D341Med (cell line): ENCODE measurements at places on chromosomes 16 and 17.

- DNase-seq = no peak
Observed at GRCh38 chr17:34252095-34252443, 3.0 kb upstream of the CCL2 start.

- no peak for DNase-seq
Observed at GRCh38 chr16:12319428-12320035, 343.0 kb downstream of the SNX29 start.

DNA sequence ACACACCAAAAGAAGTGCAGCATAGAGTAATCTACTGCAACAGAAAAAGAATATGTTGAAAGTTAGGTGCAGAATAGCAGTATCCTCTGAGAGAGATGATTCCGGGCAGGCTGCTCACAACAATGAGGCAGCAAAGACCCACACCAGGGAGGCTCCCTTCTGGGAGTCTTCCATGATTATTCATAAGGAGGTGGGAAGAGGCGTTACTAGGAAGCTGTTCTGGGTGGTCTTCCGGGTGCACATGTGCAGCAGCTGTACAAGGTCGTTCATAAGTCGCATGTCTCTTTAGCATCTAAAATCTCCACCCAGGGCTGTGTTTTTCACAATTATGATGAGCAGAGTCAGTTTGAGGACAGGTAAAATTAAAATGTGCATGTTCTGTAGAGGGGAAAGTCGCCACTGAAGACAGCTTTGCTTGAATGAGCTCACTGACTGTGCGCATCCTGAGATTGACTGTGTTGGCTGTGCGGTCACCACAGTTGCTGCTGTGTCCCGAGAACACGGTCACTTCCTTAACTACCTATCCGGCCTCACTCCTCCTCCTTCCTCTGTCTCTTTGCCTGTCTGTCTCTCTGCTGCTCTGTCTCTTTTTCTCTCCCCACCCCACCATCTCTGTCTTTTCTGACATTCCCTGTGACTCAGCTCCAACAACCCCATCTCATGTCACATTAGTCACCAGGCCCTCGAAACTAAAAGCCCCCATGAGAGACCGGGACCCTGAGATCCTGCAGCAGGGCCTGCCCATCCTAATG is 125.5 kb upstream of the HSBP1 start:
- DNase-seq = no peak

DNA sequence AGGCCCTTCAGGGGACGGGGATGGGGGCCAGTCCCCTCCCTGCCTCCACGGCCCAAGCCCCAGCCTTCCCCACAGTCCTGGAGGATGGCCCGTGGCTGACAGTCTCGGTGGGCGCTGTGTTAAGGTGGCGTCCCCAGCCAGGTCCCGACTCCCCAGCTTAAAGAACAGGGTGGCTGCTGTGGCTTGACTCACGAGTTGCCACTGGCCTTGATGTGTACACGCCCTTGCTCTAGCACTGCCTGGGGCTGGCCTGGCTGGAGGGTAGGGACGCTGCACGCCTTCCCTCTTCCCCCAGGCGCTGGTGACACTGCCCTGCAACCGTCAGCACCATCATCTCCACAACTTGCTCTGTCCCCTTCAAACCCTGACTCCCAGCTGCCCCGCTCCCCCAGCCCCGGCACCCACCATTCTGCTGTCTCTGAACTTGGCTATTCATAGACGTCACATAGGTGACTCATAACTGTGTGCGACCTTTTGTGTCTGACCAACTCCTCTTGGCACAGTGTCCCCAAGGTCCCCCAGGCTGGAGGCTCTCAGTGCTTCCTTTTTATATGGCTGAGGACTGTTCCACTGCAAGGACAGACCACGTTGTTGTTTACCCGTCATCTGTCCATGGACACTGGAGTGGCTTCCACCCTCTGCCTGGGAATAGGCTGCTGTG is 6.3 kb downstream of the GNPTG start:
- no peak for DNase-seq

DNA sequence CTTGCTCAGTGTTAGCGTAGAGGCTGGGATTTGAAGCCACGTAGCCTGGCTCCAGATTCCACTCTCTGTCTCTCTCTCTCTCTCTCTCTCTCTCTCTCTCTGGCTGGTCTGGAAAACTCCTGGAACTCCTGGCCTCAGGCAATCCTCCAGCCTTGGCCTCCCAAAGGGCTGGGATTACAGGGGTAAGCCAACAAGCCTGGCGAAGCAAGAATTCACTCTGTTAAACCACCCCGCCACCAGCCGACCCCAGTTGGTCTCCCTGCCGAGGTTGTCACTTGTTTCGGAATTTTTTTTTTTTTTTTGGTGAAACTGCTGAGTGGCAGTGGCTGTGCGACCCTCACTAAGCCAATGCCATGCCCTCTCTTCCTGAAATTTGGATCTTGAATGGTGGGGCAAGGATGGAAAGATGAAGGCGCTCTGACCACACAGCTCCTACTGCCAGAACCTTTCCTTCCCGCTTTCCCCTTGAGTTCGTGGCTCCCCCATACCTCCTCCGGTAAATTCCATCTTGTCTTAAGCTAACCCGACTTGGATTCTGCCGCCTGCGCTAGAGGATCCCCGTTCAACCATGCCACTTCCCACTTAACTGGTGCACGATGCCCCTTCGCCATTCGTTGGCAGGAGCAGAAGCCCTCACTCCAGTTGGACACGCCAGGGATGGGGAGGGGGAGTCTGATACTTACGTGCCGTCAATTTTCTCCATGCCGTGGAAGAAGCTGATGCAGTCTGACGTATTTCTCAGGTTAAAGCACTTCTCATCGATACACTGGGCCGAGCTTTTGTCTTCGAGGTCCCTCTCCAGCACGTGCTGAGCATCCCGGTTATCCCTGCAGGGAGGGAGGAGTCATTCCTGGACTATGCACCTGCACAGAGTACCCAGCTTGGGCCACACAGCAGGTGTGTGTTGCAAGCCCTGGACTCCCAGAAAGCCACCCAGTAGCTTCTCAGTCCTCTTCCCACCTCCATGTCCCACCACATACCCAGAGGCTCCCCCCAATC is 13.1 kb downstream of the TEKT5 start:
- DNase-seq = no peak

GRCh38 chr17:4899341-4900230 is at the start of gene C17orf107:
TSS of gene C17orf107 (plus strand) at chr17:4899536. CDS start at chr17:4899763, 227 bp downstream.
- no peak for DNase-seq

- DNase-seq = no peak
Observed at GRCh38 chr17:17422641-17423040, 54.2 kb upstream of the MED9 start.

DNA sequence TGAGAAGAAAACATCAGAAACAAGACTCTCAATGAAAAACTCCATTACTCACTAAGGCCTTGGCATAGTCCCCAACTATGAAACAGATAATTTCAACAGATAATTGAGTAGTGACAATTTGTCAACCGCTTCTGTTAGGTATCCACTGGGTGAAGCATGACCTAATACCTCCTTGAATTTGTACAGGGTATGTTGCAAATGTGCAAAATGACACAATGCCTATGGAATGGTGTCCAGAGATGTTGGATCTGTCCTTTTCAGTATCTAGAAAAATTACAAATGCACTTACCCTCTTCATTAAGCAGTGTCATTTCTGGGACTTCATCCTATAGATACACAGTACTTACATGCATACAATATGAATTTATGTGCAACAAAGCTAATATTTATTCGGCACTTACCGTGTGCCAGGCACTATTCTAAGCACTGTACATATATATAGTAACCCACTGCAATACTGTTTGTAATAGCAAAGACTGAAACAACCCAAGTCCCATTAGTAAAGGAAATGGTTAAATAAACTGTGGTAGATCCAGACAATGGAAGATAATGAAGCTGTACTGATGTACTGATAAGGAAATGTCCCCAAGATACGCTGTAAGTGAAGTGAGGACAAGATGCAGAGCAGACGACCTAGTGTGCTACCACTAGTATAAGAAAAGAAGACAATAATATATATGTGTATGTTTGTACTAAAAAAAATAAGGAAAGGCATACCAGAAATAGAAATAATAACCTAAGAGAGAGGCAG is 21.4 kb upstream of the SLC6A4 start:
- no peak for DNase-seq

DNA sequence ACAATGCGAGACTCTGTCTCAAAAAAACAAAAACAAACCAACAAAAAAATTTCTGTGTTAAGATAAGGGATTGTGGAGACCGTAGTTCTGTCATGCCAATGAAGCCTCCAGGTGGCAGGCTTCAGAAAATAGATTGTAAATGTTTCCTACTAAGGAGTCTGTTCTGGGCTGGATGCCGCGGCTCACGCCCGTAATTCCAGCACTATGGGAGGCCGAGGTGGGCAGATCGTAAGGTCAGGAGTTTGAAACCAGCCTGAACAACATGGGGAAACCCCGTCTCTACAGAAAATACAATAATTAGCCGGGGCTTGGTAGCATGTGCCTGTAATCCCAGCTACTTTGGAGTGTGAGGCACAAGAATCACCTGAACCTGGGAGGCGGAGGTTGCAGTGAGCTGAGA is 4.4 kb upstream of the SNX29 start:
- DNase-seq = no peak

GRCh38 chr16:87569601-87570571 is 32.4 kb upstream of the JPH3 start:
- DNase-seq = no peak

- no peak for DNase-seq
Observed at GRCh38 chr16:81175325-81175891, 63.1 kb upstream of the BCO1 start.

DNA sequence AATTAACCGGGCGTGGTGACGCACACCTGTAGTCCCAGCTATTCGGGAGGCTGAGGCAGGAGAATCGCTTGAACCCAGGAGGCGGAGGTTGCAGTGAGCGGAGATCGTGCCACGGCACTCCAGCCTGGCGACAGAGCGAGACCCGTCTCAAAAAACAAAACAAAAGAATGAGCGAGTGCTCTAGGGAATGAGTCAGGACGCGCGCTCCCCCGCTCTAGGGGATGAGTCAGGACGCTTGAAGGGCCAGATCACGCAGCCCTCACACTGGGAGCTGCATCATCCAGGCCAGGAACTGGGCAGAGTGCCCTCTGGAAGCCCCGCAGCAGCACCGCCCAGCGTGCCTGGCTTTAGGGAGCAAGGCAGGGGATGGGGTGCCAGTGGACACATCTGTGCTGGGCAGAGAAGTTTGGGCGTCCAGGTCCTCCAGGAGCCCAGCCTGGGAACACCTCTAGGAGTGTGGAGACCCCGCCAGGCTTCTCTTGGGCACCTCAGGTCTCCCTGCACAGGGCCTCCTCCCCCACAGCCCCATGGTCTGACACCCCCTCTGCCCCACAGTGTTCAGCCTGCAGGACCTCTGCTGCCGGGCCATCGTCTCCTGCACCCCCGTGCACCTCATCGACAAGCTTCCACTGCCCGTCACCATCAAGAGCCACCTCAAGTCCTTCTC is 3.9 kb upstream of the WFIKKN1 start:
- no peak for DNase-seq
